ENCODE measurements at places on chromosomes 2 and 18. TPM values are rescaled to one million over a fixed set of nuclear protein-coding genes. Genes with fewer than 3 reads are reported as not detected.

The SP140 gene
- total RNA-seq = 0.47 TPM

The INPP5D gene
- total RNA-seq = 23.4 TPM

The CFAP221 gene
- total RNA-seq = 15.8 TPM

The HOXD13 gene
- total RNA-seq = 0.06 TPM

The QPCT gene
- 12.2 TPM for total RNA-seq

All from metanephros (tissue), 2 donors.